ENCODE measurements at places on chromosomes 16 and 17. TPM values are rescaled to one million over a fixed set of nuclear protein-coding genes. Genes with fewer than 3 reads are reported as not detected.

The KRTAP9-2 gene
- polyA plus RNA-seq: not detected

The OR1A1 gene
- polyA plus RNA-seq: 0.05 TPM

The TP53TG3 gene
- polyA plus RNA-seq: not detected

- DNase-seq: no peak
Observed at GRCh38 chr17:37392024-37392590, 14.5 kb downstream of the ACACA start.

- DNase-seq: no peak
Observed at GRCh38 chr16:86391984-86392383, 118.3 kb upstream of the FOXF1 start.

DNA sequence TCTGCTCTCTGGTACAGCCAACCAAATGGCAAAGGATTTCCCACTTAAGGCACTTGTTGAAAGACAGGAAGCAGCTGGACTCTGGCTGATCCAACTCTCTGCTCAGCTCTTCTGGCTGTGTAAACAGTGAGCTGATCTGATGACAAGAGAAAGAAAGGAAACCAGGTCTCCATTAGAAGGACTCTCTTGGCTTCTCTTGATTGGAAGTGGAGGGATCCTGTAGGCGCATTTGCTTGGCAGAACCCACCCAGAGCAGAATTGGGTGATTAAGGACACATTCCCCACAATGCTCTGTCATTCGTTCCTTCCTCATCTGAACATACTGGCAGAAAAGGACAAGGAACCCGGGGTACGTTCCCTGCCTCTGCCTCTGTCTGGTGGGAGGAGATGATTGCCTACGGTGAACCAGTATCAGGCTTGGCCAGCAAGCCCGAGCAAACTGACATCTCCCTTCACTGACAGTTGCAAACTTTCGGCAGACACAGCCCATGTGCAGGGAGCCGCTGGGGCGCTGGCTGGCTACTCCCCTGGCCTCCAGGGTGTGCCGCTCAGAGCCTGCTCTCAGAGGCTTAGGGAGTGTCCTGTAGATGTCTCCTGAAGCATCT lies 29.1 kb downstream of the LDHD start:
- no peak for DNase-seq
